MV-4-11 (cell line): ENCODE measurements at places on chromosomes 16 and 17.

DNA sequence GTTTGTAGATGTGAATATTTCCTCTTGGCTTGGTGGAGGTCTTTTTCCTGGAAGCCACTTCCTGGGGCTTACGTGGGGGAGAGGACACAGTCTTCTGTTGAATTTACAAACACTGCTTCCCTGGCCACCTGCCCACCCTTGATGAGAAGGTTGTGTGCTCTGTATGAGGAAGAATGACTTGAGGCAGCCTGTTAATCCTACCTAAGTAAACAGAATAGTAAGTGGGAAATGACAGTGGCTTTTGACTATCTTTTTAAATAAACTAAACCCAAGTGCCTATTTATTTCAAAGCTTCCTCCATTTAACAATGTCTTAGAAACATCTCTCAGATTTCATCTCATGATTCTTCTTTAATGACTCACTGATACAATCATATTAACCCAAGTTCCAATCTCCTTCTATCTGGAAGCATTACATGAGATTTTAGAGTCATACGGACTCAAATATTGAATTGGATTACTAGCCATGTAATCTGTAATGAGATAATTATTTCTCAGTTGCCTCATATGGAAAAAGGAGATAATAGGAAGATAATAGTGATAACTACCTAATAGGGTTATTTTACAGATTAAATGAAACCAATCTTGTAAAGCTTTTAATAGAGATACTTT, 96.6 kb upstream of the SMIM36 start:
- no peak for DNase-seq

DNA sequence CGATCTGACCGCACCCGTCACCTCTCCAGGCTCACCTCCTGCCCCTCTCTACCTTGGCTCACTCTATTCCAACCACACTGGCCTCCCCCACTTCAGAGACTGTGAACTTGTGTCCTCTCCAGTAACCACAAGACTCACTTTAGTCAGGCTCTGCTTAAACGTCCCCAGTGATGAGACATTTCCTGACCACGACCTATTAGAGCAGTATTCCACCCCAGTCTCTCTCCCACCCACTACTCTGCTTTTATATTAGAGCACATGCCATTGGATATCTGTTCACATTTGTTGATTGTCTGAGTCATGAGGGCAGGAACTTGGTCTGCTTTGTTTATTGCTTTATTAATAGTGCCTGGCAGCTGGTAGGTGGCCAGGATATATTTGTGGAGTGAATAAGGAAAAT, 20.1 kb downstream of the COX11 start:
- peak; percentile 32 for DNase-seq

- DNase-seq = no peak
These were observed 302.8 kb downstream of the IRF8 start for GRCh38 chr16:86201746-86202145.

GRCh38 chr16:80988756-80989155, 17.9 kb downstream of the CMC2 start:
- no peak for DNase-seq

DNA sequence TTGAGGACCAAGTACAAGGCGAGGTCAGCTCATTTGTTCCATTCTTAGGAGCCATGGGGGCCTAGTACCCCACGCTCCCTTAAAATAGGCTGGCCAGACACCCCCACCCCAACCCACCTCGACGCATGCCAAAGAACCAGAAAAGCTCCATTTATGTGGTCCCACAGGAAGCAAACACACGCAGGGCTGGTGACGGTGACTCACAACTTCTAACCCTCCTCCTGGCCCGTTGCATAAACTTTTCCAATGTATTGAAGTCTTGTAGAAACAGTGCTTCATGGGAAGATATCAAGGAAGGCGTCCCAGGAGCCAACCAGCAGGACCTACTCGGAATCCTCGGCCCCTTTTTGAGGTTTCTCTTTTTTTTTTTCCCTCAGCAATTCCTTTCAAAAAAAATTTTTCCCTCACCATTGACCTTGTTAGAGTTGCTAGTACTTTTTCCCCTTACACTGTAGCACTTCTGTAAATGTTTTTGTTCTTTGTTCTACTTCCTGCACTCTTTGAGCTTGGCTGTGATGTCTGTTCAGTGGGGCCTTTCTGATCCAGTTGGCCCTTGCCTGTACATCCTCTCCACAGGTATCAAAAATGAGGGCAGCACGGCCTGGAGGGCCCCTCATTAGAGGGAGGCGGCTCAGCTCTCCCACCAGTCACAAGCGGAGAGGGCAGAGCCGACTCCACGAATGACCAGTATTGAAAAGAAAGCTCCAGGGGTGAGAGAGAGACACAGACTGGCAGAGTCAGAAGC, 208.3 kb downstream of the RGS9 start:
- DNase-seq = no peak

- DNase-seq = no peak
These were observed 29.4 kb downstream of the CACNA1H start for GRCh38 chr16:1182316-1182671.

- DNase-seq = no peak
These were observed 89.9 kb downstream of the C16orf78 start for GRCh38 chr16:49463529-49463928.

GRCh38 chr17:68398691-68399637, 58.3 kb downstream of the WIPI1 start:
- DNase-seq = peak; percentile 68

DNA sequence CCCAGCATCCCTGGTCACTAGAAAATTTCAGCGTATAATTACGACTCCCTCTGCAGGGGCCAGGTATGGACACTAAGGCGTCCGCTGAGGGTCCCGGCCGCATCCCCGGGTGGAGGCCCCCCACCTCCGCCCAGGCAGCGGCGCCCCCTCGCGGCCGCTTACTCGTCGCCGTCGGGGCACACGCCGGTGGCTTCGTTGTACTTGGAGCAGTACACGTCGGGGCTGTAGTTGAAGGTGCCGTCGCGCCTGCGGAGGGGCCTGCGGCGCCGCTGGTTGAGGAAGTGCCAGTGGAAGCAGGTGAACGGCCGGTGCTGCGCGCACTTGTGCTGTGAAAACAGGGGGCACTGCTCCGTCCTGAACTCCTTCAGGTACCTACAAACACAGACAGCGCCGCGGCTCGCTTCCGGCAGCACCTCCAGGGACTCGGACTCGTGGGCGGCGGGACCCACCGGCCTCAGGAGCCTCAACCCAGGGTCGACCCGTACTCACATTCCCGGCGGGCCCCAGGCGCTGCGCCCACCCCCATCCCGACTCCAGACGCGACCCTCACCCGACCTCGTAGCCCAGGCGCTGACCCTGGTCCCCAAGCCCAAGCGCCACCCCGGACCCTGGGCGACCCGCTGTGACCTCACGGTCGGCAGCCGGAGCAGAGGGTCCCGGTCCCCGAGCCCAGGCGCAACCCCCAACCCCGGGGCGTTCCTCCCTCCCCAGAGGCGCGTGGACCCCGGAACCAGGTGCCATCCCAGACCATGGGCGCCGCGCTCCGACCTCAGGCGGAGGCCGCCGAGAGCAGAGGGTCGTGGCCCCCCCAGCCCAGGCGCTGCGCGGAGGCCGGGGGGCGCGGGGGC, 596 bp downstream of the UNKL start:
- peak; percentile 49 for DNase-seq

GRCh38 chr17:68328676-68329075, 37.4 kb downstream of the ARSG start:
- DNase-seq = no peak

DNA sequence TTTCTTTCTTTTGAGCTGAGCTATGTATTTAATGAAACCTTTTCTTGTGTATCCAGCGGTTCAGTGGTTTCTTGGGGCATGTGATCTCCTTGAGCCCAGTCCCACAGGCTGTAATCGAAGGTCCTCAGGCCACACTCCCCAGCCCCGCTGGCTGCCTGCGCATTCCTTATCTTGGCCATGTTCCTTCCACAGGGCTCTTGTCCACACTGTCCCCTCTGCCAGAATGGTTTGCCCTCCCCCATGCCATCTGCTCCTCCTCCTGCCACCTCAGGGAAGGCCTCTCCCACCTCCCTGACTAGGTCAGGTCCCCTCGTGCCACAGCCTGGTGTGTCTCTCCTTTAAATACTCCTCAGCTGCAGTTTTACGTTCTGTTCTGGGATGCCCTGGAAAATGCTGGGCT, 12.1 kb upstream of the NLRC5 start:
- DNase-seq = no peak

DNA sequence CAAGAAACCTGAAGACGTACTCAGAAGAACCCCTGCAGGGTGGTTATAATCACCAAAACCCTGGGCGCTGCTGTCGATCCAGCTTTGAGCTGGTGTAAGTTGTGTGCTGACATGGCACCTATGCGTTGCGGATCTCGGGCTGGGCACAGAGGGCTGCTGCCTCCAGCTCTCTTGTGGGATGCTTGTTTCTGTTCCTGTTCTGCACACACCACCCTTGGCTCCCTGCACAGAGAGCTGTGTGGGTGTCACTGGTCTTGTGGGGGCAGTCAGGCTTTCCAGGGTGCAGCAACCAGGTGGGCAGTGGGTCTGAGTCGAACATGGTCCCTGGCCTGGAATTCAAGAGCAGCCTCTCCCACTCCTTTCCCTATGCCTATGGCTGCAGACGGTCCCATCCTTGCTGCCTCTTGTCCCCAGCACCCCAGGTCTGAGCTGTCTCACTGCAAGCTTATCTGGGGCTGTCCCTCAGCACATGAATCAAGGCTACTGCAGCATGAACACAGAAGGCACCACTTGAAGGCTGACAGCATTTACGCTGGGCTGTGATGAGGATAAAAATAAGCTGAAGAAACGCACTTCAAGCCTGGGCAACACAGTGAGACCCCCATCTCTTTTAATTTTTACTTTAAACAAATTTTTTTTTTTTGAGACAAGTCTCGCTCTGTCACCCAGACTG, 20.1 kb downstream of the ZNF276 start:
- DNase-seq = peak; percentile 37

DNA sequence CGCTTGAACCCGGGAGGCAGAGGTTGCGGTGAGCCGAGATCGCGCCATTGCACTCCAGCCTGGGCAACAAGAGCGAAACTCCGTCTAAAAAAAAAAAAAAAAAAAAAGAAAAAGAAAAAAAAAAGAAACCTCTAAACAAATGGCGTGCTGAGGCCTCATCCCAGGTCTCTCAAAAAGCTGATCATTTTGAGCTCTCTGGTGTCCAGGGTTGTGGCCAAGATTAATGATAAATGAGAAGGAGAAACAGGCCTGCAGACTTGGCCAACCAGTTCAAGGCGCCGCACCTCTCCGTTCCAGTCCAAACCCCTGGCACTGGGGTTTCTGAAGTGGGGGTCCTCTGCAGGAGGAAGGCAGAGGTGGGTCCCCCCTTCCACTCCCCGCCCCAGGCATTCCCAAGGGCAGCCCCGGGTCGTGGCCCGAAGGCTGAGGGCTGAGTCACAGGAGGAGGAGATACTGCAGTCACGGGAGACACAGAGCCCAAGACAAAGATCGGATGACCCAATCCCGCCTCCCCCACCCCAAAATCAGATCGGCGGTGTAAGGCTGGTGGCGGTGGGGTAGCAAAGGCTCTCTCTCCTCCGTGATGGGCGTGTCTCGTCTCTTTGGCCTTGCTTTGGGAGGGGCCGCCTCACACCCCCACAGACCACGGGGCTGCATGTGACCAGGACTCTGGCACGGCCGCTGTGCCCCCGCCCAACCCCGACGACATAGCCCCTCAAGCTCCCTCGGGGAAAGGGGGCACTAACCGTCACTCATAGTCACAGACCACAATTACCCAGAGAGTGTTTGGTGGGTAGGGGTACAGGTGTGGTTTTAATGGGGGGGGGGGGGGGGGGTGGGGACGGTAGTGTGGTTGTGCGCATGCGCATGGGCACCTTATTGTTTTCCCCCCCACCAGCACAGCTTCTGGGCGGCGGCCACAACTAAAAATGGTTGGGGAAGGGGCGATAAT, 1.1 kb downstream of the VAT1 start:
- DNase-seq = peak; percentile 53

GRCh38 chr17:61406971-61407911, 7.6 kb downstream of the TBX2 start:
- no peak for DNase-seq

DNA sequence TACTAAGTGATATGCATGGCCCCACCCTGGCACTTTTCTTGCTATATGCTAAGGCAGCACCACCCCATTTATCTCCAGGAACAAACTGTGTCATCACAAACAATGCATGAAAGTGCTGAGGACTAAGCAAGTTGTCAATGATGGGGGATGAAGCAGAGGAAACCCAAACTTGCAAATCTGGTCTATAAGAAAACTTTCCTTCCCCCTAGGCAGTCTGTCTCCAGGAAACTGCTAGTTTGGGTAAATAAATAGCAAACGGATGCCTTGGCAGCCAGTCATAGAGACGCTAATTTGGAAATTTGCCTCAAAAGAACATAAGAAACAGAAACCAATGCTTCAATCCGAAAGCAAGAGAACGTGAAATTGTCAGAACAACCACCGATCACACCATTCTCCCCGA, 5.6 kb upstream of the HSBP1 start:
- no peak for DNase-seq

GRCh38 chr17:72984926-72985325, 107.6 kb downstream of the SLC39A11 start:
- no peak for DNase-seq

DNA sequence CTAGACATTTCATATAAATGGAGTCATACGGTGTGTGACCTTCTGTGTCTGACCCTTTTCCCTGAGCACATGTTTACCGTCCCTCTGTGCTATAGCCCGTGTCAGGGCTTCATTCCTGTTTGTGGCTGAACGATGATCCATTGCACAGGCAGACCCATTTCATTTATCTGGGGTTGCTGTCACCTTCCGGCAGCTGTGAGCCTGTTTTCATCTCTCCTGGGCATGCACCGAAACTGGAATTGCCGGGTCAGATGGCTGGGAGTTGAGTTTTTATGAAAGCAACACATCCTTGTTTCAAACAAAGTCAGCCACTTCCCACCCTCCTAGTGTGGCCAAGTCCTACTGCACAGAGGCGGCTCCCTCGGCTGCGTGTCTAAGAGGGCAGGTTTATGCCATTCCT, 25.5 kb downstream of the BAIAP2 start:
- no peak for DNase-seq

- peak; percentile 92 for DNase-seq
These were observed 54.3 kb downstream of the KPNA2 start for GRCh38 chr17:68089881-68090280.

- no peak for DNase-seq
These were observed 7.6 kb downstream of the FBRS start for GRCh38 chr16:30665830-30666190.

GRCh38 chr16:66402166-66402565, 24.9 kb upstream of the BEAN1 start:
- DNase-seq = no peak

DNA sequence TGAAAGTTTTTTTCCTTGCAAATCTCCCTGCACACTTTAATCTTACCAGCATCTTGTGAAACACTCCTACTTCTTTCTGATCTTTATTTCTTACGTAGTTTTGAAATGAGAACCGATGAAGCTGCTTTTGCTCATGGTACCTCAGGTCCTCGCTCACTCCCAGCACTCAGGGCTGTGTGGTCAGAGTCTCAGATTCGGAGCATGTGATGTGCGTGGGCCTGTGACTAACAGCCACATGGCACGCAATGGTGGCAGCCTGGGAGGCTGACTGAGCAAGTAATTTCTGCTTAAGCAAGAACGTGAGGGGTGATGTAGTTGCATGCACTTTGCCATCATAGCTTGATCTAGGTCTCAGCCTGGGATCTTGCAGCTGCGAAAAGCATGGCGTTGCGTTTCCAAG, 624.3 kb downstream of the MAF start:
- DNase-seq = no peak

GRCh38 chr17:74353446-74354060, 8.1 kb downstream of the BTBD17 start:
- no peak for DNase-seq

GRCh38 chr16:89130448-89130847, 36.8 kb downstream of the ACSF3 start:
- DNase-seq = no peak
